Omental fat pad (tissue), 4 donors: ENCODE measurements at places on chromosomes 2 and 18.

- DNase-seq, result no peak
Observed at GRCh38 chr2:228180181-228181097, 1.0 kb downstream of the SPHKAP start.

DNA sequence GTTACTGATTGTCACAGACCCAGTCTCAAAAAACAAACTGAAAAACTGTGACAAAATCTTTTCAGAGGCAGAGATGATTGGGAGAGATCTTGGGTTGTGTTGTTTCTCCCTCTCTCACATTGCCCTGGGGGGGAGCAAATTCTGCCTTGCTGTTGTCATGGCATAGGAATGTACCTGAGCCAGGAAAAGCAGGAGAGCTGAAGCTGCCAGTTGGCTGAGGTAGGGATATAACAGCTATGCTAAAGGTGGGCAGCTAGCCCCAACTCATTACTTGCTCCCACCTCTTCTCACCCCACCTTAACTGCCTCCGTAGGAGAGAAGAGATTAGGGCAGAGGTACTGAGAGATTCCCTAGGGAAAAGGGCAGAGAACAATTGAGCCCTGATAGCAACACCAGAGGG lies 299.3 kb downstream of the OSR1 start:
- DNase-seq, result no peak

- no peak for DNase-seq
Observed at GRCh38 chr18:45481821-45482220, 133.5 kb upstream of the SLC14A2 start.

- DNase-seq, result no peak
Observed at GRCh38 chr2:56025469-56026193, 102.0 kb upstream of the EFEMP1 start.

DNA sequence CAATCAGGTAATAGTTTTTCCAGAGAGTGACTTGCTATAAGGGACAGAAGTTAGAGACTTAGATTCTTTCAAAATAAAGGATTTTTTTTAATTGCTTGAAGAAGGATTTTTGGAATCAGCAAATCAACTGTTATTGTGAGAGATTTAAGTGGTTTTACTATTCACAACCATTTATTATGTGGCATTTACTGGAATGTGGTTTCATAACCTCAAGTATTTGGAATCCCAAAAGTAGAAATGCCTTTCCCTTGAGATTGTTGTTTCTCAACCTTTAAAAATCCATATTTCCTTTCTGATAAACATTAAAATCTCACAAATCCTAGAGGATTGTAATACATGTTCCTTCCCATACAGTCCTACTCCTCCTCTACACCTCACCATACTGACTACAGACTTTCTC lies 5.0 kb downstream of the TANK start:
- DNase-seq, result no peak

DNA sequence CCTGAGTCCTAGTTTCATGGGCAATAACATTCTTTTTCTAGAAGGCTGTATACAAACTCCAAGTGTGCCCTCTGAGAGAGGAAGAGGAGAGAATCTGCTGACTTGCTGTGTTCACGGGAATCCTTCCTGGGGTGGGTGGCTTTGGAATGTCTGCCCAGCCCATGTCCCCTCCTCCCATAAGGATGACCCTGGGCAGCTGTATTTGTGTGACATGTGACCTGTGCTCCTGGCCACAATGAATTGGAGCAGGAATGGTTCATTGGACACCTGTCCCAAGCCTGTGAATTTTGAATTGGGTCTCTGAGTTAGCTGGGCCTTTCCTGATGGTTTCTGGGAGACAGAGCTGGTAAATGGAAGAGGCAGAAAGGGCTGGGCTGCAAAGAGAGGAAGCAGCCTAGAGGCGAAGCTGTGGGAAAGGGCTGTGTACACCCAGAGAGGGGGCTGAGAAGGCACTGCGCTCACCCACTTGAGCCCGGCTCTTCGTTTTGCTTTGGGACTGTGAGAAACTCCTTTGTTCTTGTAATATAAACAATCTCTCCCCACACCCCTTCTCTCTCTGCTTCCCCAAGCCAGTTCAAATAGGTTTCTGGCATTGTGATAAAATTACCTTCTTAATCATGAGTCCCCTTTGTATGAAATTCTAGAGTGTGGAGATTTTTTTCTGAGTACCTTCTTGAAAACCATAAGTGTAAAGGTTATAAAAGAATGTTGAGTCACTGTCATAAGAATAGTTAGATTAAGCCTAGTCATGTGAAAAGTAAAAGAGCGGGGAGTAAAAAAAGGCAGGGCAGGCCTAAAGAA lies 49.8 kb downstream of the SLC4A5 start:
- no peak for DNase-seq

- no peak for DNase-seq
Observed at GRCh38 chr2:178237488-178238153, 43.3 kb downstream of the OSBPL6 start.

DNA sequence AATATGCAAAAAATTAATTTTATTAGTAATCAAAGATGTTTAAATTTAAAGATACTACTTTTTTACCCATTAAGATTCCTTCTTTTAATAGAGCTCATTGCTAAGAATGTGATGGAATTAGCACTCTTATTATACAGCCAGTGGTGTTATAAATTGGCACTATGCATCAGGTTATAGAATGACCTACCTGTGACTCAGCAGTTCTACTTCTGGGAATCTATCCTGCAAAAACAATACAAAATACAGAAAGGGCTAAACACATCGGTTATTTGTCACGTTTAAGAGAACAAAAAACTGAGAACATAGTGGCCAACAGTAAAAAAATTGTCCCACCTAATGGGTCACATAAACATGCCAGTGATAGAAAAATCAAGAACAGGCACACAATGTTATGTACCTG lies 9.4 kb upstream of the ADD2 start:
- DNase-seq, result no peak

DNA sequence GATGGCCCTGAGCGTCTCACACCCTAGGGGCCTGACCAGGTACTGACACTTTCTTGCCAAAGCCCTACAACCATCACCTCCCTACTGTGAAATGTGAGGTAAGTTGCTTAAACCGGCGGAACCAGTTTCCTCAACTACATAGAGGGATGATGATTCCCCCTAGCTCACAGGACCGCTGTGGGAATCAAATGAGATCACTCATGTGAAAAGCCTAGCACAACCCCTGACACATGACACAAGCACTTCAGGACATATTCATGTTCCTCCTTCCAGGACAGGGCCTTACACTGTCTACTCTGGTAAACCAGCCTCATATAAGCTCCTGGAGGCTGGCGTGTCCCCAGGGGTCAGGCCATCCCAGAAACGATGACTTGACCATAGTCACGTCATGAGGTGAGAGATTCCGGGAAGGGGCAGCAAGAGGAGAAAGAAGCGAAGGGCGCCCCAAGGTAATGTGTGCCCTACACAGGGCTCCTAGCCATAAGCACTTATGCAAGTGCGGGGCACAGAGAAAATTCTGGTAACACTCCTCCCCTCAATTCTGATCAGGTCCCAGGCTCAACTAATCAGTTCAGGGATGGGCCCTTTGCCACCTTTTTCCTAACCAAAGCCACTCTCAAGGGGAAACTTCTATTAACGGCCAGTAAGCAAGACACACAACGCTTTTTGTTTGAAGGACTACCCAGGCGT lies 49.5 kb downstream of the C2orf42 start:
- DNase-seq, result peak; percentile 36

GRCh38 chr2:35081001-35081621 lies 1274.5 kb upstream of the CRIM1 start:
- no peak for DNase-seq

- no peak for DNase-seq
Observed at GRCh38 chr2:113840518-113840917, 49.4 kb upstream of the ACTR3 start.

DNA sequence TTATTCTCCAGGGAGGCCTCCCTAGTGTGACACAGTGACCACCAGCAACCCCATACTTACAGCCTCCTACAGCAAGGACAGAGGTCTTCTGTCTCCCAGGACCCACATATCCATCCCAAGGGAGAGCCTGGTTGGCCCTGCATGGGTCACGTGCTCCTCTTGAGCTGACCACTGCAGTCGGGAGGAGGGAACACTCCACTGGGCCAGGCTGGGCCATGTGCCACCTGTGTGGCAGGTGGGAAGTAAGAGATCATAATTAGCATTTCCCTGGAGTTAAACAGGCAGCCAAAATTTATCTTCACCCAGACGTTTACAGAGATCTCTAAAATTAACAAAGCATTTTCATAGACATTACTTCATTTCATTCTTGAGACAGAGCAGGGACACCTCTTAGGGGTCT lies 33.4 kb upstream of the MLPH start:
- no peak for DNase-seq
